ENCODE measurements at places on chromosomes 5 and 9. TPM values are rescaled to one million over a fixed set of nuclear protein-coding genes. Genes with fewer than 3 reads are reported as not detected.

GRCh38 chr5:82287625-82288024 lies 9.5 kb upstream of the RPS23 start:
- no peak for DNase-seq

The BRD8 gene
- 55.7 TPM for total RNA-seq

The MUSK gene
- 2.5 TPM for total RNA-seq

GRCh38 chr5:135567661-135568060 lies 11.1 kb downstream of the CXCL14 start:
- DNase-seq, result no peak

DNA sequence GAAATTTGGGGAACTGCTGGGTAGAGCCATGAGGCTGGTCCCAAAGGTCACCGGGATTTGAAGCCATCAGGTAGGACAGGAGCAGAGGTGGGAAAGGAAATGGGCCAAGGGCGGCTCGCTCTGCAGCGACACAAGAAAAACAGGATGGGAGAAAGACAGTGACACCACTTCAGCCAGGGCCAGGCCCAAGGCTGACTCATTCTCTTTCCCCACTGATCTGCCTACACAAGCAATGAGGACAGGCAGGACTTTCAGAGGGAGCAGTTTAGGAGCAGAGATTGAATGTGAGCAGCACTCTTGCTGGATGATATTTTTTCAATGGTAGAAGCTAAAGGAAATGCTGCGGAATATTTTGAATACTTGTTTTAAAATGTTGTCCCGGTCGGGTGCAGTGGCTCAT lies 3.5 kb downstream of the RUFY1 start:
- DNase-seq, result no peak
